ENCODE measurements at places on chromosomes 12 and 14.
A peak's percentile ranks its signal among the peaks of the same experiment; 100 is the strongest.

- DNase-seq = no peak
These were observed 95.2 kb upstream of the PSMC1 start for GRCh38 chr14:90161129-90161528.

- no peak for DNase-seq
These were observed 241.7 kb upstream of the AMIGO2 start for GRCh38 chr12:47321436-47321835.

GRCh38 chr12:85065837-85066482, 29.8 kb downstream of the LRRIQ1 start:
- no peak for DNase-seq

- peak; percentile 61 for DNase-seq
These were observed 114.8 kb downstream of the PLXNC1 start for GRCh38 chr12:94263011-94263811.

- DNase-seq = no peak
These were observed 11.6 kb downstream of the WNT5B start for GRCh38 chr12:1640328-1641234.

DNA sequence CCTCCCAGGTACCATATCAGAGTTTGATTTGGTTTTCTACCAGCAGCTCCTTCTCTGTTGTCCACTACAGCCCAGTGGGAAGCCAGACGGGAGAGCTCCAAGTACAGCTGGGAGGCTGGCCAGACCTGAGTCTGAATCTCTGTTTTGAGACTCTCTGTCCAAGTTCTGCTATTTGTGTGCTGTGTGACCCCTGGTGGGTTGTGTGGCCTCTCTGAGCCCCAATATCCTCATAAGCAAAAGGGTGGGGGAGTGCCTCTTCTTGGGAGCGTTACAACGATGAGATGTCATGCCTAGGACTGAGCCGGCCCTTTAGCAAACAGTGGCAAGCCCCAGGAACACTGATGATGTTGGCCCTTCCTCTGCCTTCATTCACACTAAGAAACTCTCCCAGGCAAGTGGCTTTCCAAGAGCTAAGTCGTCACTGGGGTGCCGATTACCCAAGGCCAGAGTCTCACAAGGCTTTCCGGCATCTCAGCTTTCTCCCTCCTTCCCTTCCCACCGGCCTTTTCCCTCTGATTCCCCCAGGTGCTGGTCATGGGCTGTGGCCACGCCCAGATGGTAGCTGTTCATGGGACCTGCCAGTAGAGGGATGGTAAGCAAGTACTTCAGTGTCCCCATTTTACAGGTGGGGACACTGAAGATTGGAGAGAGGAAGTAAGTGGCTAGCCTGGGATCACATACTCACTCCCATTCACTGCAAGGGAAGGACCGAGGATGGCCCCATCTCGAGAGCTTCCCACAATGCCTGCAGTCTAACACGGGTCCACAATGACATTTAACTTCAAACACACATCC, 47.7 kb downstream of the BCL11B start:
- no peak for DNase-seq

DNA sequence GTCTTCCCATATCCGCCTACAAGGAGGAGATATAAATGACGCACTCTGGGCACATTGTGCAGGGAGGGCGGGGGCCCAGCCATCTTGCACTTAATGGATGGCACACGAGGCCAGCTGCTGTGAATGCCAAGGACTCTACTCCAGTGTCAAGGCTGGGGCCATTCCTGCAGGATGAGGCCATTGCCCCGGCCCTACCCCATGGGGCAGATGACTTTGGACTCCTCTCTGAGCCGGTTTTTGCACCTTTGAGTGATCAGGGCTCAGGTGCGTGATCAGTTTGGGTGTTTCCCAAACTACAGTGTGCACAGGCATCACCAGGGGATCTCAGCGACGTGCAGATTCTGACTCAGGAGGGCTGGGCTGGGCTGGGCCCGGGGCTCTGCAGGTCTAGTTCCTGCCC, 16.1 kb downstream of the MMAB start:
- DNase-seq = no peak

DNA sequence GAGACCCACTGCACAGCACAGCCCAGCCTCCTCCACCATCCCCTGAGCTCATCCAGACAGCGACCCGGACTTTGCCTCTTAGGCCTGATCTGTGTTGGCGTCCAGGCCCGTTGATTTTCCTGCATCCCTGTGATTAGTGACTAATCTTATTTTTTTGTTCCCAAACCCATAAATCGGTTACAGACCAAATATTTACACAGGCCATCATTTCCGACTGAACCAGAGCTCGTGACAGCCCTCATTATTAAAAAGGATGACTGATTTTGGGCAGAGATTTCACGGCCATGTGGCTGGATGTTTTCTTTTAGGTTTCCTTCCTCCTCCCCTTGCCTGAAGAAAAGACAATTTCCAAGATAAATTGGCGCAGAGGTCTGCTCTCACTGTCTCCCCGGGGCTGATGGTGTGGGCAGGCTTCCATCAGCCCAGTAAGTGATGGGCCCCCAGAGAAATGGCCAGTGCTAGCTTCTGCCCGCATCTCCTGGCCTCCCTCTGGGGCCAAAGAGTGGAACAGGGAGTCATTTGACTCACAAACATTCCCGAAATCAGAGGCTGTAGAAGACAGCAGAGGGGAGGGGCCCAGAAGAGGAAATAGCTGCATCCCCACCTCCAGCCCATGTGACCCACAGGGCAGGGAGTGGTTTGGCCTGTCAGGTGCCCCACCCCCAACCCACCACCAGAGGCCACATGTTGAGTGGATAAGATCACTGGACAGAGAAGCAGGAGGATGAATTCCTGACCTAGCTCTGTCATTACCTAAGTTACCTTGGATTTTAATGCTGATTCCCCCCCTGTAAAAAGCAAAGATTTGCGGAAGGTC, 283.5 kb downstream of the KSR2 start:
- no peak for DNase-seq

DNA sequence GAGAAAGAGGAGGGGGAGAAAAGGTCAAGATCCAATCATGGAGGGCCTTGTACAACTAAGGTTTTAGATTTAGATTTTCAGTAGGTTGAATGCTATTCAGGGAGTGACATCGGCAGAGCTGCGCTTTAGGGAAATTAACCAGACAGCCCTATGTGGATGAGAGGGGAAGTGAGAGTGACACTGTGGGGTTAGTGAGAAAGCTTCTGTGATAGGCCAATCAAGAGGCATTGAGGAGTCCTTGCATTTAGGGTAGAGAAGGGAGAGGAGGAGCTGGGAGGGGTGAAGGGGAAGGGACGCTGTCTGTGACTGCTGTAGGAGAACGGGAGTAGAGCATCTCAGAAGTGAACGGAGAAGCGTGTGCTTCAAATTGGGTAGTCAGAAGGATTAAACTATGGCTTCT, 3.4 kb downstream of the HSD17B6 start:
- no peak for DNase-seq

GRCh38 chr14:89933002-89933401, 21.5 kb downstream of the EFCAB11 start:
- no peak for DNase-seq

DNA sequence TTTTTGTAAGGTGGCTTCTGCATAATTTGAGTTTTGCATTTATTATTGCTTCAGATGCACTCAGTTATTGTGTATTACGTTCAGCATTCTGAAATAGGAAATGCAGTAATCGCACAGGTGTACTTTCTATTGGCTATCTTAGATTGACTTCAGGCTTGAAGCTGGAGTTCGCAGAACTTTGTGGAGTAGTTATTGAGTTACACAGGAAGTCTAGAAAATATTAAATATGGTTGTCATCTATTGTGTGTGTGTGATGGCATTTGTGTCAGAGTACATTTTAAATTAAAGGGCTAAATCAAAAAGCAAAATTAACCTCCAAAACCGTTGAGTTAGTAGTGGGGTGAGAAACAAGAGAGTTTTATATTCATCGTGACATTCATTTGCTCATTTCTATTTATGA, 2.7 kb downstream of the ARID2 start:
- no peak for DNase-seq

DNA sequence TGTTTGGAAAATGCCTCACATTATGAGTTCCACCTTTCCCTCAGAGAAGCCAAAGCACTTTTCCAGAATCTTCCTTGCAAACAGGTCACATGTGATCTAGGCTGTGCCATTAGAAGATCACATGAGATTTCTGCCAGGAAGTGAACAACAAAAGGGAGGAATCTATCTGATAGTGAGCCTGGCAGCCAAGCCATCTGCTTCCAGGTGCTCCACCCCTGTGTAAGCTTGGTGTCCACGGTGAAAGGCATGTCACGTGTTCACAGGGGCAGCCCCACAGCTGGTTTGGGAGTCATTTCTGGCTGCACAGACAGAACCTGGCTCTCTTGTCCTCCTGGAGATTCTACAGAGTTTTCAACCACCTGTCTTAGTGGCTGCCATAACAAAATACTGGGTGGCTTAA, 3.5 kb upstream of the KSR2 start:
- DNase-seq = no peak

- DNase-seq = no peak
These were observed 167.2 kb downstream of the KCNA5 start for GRCh38 chr12:5210923-5211290.

DNA sequence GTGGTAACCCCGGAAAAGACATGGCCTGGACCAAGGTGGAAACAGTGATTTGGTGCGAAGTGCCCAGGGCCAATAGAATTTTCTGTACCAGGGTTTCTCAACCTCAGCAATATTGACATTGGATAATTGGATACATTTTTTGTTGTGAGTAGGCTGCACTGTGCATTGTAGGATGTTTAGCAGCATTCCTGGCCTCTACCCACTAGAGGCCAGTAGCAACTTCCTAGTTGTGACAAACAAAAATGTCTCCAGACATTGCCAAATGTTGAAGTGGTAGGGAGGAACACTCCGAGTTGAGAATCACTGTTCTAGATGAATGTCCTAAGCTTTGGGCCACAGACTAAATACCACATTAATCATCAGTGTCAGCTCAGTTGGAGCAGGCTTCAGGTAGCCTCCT, 6.2 kb upstream of the CGRRF1 start:
- DNase-seq = no peak

- DNase-seq = no peak
These were observed 26.9 kb downstream of the NRXN3 start for GRCh38 chr14:78197051-78197450.

DNA sequence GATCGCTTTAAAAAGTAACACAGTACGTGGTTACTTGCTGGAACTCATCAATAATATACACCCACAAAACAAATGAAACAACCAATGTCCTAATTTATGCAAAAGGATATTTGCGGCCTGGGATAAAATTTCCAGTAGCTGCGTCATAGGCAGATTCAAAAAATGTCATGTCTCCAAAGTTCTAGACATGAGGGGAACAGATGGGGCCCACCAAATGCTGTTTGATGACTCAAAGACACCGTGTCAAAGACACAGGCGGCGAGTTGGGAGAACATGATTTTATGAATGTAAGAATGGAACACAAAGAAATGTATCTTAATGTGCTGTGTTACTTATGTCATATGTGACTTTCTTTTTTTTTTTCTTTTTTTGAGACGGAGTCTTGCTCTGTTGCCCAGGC, 34.3 kb upstream of the NCOR2 start:
- DNase-seq = no peak

DNA sequence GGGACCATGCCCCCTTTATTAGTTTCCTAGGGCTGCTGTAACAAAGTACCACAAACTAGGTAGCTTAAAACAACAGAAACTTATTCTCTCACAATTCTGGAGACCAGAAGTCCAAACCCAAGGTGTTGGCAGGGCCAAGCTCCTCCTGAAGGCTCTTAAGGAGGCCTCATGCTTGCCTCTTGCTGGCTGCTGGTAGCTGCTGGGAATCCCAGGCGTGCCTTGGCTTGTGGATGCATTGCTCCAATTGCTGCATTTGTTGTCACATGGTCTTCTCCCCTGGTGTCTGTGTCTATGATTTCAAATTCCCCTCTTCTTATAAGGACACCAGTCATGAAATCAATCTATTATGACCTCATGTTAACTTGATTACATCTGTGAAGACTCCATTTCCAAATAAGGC, 11.2 kb downstream of the SLC17A8 start:
- DNase-seq = no peak

DNA sequence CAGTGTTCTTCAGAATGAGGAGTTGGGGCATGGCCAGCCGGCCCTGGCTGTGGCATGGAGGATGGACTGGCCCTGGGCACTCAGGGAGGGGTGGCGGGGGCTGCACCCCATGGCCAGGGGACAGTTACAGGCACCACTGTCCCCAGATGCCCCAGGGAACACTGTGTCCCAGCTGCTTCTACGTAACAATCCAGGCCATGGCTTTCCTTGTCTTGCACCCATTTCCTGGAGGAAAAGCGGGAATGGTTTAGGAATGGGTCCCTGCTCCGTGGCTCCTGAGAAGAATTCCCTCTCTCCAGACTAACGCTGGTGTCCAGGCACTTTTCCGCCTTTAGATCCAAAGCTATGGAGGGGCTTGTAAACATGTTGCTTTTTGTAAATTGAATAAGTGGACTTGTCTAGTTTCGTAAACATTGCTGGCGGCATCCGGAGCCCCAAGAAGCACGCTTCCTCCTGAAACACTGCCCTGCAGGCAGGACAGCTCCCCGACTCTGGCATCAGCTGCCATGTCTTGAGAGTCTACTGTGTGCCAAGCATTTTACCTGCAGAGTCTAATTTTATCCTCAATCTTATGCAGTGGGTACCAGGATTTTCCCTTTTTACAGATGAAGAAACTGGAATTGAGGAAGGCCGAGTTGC, 238.3 kb downstream of the SLC41A2 start:
- DNase-seq = no peak

DNA sequence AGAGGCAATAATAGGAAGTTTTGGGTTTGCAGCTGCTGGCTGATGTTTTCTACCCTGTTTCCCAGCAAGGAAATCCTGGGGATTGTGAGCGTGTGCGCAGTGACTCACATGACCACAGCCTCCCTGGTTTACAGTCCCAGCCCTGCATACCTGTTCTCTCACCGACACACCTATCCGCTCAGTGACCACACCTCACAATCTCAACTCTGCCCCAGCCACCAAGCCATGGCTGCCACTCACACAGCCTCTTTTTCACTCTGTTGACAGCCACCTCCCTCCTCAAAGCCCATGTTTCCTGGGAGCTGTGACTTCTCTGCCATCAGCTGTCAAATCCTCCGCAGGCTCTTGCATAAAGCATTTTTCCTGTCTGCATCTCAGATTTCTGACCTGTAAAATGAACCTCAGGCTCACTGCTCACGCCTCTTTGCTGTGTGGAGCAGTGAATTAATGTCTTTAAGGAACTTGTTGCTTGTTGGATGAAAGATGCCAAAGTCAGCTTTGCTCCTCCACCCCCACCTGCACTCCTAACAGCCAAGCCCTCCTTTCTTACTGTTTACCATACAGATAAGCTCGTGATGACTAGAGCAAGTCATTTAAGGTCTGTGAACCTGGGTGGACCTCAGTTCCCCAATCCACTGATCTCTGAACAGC, 43.5 kb downstream of the B4GALNT3 start:
- DNase-seq = no peak

DNA sequence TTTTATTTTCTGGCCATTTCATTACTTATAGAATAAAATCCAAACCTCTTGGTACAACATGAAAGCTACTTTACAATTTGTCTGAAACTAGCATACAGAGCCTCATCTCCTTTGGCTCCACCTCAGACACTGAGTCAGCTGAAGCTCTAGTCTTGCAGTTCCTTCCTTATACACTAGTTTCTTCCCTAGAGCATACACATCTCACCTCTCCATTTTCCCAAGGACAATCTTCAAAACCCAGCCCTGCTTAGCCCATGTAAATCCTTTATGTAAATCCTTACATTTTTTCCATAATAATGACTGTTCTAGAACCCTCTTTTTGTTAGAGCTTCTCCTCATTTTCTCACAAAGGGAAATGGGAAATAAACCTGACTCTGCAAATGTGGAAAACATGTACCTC, 463.4 kb downstream of the SLC16A7 start:
- DNase-seq = no peak

Data from stimulated activated CD4-positive, alpha-beta T cell treated with anti-CD3 and anti-CD28 coated beads, Interleukin-4, amount 100 ng/mL, for 4 hours (primary cell).